ENCODE measurements at places on chromosomes 4 and X.

DNA sequence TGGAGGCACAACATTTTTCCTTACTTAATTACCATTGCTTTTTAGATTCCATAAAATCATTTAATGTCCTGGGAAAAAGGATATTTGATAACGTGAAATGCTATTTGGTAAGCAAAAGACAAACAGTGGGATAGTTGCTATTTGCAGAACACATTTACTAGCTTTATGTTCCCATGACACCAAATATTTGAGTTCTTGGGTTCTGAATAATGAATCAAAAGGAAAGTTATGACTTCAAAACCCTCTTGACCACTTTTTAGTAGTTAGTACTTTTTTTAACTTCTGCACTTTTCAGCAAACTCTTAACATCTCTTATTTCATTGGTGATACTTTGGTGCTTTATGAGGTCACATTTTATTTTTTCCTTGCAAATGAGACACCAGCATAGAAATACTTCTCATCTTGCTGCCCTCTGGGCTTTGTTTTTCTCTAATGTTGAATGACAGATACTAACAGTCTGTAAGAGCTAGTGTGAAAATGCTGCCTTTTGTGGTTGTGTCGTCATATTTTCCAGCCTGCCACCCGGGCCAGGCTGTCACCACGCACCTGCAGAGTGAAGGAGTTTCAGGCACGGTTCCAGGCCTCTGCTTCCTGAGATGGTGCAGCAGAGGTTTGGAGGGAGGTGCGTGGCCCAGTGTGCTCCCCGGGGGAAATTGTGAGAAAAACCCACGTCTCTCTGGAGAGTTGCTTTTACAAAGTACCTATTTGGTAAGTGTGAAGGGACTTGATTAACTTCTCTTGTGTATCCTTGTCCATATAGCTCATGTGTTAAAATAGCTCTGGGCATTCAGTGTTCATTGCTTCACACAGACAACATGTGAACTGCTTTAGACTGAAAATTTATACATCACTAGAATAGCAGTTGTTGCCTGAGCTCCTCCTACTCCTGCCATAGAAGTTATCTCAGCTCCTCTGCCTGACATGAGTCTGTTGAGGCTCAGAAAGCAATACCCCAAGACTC, 34.7 kb downstream of the MSL3 start:
- DNase-seq = peak; percentile 61

GRCh38 chr4:76729460-76729859, 168.5 kb downstream of the SOWAHB start:
- DNase-seq = no peak

DNA sequence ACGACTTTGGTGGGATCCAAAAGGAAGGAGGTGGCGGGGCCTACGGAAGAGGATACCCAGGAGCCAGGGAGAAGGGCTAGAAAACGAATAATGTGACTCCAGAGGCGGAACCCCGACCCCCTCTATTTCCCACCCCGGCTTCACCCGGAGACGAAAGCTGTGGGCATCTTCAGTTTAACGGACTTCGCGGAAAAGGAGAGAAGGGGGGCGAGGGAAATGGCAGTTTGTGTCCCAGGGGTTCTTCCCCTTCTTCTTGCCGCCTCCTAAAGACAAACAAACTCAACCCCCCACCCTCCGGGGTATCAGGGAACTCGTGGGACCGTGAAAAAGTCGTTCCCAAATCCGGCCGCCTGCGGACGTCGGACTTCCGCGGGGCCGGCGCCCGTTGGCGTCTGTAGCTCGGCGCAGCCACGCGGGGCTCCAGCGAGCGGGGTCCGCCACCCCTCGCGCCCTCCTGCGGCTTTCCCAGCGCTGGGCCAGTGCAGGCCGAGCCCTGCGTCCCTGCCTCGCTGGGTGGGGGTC, 3.6 kb upstream of the LEF1 start:
- no peak for DNase-seq

GRCh38 chr4:45062935-45063545, 336.7 kb upstream of the GNPDA2 start:
- no peak for DNase-seq

GRCh38 chrX:32041181-32041580, 969.3 kb upstream of the FTHL17 start:
- no peak for DNase-seq

DNA sequence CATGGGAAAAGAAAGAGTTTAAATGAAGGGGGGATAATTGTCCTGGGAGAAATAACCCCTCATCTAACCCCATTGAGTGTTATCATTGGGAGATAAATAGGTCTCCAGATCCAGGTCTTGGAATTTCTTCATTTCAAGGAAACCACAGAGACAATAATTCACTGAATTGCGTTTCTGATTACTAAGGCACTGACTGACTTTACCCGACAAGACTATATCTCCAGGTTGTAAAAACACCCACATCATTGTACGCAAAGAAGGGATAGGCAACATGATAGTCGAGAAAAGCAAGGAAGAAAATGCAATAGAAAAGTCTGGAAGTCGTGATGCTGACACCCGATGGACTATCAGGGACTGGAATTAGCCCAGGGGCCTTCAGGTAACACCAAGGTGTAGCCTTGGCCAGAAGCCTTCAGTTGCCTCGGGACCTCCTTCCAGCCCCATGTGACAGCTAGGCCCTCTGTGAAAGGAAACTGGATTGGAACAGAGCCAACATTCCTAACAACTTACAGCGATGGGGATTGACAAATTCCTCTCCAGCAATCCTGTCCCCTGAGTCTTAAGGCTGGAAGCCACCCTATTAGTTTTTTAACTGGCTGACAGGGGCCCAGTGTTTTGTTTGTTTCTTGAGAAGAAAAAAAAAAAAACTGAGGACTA, 46.5 kb upstream of the RAB9B start:
- no peak for DNase-seq

DNA sequence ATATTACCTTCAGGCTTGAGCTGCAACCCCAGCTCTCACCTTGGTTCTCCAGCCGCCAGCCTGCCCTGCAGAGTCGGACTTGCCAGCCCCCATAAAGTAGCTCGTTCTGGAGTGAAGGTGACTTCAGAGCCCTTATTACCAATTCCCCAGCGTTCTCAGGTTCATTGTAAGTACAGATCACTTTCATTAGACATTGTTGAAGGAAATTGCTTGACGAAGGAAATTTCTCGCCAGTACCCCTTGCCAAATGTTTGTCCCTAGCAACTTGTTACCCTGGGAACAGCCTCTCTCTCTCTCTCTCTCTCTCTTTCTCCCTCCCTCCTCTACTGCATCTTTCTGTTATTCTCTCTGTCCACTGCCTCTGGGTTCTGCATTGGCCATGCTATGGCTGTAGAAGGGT, 153.0 kb downstream of the NWD2 start:
- DNase-seq = no peak

DNA sequence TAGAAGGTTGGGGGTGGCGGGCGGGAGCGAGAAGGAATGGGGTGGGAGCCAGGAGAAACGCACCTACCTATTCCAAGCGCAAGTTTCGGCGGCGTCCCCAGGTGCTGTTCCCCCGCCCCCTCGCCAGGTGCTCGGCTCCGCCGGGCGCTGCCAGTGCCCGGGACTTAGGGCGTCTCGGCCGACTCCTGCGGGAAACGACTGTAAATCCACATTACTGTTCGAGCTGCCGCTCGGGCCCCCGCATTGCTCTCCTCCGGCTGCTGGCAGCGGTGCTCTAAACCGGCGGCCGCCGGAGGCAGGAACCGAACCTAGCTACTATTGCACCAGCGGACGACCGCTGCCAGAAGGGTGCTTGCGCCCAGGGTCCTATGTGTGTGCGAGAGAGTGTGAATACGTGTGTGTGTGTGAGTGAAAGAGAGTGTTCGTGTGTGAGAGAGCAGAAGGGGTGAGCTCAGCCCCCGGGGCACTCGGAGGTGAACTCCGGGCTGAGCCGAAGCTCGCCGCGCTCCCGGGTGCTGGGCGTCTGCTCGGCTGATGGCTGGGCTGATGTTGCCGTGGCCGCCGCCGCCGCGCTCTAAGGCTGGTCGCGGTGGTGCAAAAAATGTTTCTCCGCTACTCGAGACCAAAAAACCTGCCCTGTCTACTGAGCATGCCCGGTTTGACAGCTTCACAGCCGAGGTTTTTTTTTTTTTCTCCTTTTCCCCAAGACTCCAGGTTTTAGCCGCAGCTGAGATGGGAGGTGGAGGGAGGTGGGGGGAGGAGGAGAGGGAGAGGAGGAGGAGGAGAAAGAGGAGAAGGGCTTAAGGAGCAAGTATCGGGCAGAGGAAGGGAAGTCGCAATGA, 115.7 kb upstream of the TEX13C start:
- DNase-seq = no peak

- no peak for DNase-seq
These were observed 544.8 kb upstream of the ADGRL3 start for GRCh38 chr4:60655356-60655755.

DNA sequence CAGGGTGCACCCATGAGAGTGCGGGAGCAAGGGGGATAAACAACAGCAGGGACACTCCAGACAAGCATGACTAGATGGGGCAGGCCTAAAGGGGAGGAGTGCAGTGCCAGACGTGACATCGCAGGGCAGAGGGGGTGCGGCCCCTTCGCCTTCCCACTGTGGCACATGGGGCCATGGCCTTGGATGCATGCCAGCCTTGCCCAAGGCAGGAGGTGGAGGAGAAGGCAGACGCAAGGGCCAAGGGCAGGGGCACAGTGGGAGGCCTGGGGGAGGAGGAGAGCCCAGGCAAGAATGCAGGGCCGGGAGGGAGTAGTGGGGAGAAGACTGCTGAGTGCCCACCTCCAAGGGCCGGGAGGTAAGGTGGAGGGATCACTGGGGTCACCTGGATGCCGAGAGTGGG, 21.6 kb downstream of the PNMA6E start:
- DNase-seq = no peak

GRCh38 chr4:13535708-13536361, 8.5 kb downstream of the NKX3-2 start:
- no peak for DNase-seq

DNA sequence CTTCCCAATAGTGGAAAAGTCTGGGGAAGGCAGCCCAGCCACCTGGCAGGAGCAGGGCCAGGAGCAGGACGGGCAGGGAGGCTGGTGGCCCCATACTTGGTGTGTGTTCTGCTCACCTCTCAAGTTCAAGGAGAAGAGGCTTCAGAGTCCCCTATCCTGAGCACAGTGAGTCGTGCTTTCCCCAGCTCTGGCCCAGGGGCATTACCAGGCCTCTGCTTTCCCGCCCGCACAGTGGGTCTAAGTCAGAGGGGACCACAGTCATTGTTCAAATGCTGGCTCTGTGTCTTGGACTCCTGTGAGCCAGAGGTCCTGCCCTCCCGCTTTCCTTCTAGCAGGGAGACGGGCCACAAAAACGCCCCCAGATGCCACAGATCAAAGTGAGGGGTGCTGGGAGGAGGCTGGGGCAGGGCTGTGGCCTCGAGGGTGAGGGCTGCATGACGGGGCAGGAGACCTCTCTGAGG, 27.6 kb downstream of the HTRA3 start:
- DNase-seq = no peak

DNA sequence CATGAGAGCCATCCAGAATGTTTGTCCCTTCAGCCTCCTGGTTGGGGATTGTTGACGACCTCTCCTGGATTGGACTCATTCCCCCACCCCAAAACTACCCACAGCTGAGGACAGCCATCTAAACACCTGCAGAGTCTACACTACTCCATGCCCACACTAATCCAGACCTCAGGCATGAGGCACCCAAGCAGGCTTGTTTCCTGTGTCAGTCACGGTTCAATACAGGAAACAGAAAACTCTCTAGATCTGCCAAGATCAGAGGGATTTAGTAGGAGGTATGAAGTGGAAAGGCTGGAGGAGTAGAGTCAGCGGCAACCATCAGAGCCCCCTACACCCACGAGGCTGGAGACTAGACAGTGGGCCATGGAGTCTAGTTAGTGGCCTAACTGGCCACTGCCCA, 37.7 kb downstream of the HAND2 start:
- DNase-seq = no peak

DNA sequence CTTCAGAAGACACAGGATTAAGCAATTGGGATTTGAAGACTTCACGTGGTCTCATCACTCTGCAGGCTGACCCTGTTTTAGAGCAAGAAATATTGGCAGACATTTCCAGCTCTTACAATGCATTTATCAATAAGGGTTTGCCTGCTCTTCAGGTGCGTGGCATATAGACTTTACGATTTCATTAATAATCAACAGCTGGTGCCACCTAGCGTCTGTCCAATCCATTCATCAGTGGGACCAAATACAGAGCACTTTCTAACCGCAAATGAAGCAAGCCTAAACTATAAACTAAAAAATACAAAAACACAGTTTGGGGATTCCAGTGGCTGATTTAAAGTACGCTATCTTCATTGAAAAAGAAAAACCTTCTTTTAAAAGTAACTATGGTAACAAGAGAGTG, 125.4 kb upstream of the DMD start:
- no peak for DNase-seq

DNA sequence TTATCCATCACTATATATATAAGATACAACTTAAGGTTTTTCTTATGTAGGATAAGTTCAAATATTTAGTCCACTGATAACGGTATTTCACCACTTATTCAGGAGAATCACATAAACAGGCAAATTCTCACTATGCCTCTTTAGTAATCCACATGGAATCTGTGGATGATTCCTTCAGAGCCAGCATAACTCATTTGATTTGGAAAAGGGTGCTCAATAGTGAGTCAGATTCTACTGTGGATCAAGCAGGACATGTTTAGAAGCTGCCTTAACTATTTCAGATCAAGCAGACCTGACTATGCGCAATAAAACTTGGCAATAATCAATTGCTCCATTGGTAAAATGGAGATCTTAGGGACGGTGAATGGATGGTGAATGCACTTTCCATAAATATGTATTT, 184.1 kb downstream of the CBR4 start:
- no peak for DNase-seq

DNA sequence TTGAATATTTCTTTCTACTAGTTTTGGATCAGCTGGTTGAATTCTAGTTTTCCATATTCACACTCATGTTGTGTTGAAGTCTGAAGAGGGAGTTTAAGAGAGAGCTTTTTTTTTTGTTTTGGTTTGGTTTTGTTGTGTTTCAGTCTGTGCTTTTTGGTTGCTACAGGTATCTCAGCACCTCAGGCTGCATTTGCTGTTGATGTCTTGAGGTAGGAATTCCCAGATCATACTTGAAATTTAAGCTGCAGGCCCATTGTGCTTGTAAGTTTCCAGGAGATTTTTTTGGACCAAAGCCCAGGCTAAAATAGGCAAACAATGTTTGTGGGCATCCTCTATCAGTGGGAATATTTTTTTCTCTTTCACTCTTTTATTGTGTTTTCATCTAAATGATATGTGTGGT, 190.2 kb upstream of the AGA start:
- DNase-seq = no peak

DNA sequence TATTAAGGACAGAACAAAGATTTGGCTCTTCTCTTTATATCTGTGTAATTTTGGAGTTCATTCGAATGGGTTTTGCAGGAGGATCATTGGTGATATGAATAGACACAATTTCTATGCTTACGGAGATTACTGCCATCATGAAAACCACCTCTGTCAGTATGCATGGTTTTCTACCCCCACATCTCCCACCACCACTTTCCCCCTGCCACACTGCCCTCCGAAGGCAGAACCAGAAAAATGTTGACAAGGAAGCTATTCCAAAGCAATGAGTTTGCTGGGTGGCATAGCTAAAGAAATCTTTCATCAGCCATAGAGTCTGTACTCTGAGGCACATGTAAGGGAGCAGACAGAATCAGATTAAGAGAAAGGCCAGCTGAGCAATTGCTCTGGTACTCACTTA, 567.3 kb upstream of the ACTRT1 start:
- no peak for DNase-seq

GRCh38 chrX:139875841-139876240, 57.0 kb downstream of the ATP11C start:
- no peak for DNase-seq
